Glomerular endothelial cell (primary cell): ENCODE measurements at places on chromosomes 5 and 9. TPM values are rescaled to one million over a fixed set of nuclear protein-coding genes. Genes with fewer than 3 reads are reported as not detected.
A peak's percentile ranks its signal among the peaks of the same experiment; 100 is the strongest.

GRCh38 chr5:5770825-5771224, 348.3 kb downstream of the ICE1 start:
- DNase-seq: no peak

GRCh38 chr9:135500071-135500524, 384 bp upstream of the MRPS2 start:
- peak; percentile 22 for DNase-seq

DNA sequence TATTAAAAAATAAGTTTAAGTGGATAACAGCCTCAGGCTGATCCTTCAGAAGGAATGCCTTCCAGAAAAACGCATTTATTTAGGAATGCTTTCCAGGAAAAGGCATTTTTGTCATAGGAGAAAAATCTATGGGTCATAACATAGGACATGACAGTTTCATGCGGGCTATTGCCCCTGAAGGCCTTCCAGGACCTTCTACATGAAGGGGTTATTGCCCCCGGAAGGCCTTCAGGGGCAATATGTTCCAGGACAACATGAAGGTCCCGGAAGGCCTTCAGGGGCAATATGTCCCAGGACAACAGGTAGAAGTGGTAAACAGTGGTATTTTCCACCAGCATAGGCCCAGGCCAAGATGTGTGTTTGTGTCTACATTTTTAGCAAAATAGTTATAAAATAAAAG, 191.3 kb upstream of the RASA1 start:
- no peak for DNase-seq

DNA sequence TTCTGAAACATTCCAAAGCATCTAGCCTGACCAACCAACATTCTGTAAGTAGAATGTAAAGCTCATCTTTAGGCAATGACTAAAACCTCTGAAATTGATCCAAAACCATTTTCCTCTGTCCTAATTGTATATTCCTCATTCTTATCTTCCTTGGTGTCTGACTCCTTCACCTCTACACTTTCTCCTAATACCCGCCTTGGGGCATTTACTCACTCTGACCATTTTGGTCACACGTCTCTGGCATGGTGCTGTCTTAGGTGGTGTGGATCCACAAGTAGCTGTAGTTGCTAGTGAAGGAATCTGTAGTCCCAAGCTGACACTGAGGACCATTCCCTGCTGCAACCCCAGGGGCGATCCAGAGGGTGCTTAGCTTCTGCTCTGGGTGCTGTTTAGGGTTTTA, 40.8 kb upstream of the LMNB1 start:
- DNase-seq: no peak

Gene CYLC2
- total RNA-seq: not detected in 2 replicates
